ENCODE measurements at places on chromosomes 5 and 9.

- H3K27ac ChIP-seq: no peak overlapping the region
- no peak overlapping the region for H3K4me3 ChIP-seq
- peaks cover 14% of the 10 kb centered on the region for H3K4me1 ChIP-seq
- no peak for DNase-seq
Observed at GRCh38 chr5:172760959-172761358, 10.0 kb downstream of the DUSP1 start.

DNA sequence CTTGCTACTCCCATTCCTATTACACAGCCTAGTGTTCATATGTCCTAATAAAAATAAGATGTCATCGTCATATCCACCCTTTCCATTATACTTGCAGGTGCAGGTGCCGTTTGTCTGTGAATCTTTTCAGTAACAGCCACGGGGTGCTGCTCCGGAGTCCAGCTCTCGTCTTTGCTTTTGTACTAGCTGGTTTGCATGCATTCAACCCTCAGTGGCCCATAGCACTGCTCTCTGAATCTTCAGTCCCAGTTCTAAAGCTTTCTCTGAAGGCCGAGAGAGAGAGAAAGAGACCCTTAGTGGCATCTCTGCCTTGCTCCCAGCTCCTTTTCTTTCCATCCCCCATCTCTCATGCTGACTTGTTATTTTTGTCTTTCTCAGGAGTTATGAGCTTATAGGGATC, 468.5 kb downstream of the TMEM232 start:
- no peaks in the 10 kb centered on the region for H3K27me3 ChIP-seq
- H3K36me3 ChIP-seq: no peaks in the 10 kb centered on the region
- no peak overlapping the region for H3K27ac ChIP-seq
- no peak for DNase-seq
- no peaks in the 10 kb centered on the region for H3K4me1 ChIP-seq

- H3K27me3 ChIP-seq: no peaks in the 10 kb centered on the region
- no peak overlapping the region for H3K27ac ChIP-seq
- no peaks in the 10 kb centered on the region for H3K4me1 ChIP-seq
- no peak overlapping the region for H3K4me3 ChIP-seq
- no peaks in the 10 kb centered on the region for H3K36me3 ChIP-seq
Observed at GRCh38 chr9:134483361-134484184, 157.3 kb downstream of the RXRA start.

DNA sequence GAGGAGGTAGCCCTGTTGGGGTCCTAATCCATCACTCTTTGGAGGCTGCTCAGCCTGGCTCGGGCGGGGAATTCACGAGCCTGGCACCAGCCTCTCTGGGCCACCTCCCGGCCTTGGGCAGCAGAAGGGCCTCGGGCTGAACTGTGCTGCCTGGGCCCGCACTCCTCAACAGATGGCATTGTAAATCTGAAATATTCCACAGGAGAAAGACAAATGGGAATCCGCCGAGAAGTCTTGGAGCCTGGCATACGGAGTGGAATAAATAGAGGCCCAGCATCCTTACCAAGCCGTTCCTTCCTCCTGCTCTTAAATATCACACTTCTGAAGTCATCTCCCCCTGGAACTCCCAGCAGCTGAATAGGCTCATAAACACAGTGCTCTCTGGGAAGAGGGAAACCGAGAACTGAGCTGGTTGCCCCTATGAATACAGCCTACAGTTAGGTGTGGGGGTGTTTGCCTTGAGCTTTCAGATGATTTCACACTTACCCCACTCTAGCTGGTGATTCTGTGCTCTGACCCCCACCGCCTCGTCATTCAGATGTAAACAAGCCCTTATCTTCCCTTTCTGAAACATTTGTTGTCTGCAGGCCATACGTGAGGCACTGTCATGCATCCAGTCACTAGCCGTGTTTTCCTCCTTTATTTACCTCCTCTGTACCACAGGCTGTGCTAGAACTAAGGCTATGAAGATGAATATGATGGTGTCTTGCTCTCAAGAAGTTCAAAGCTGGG, 455.0 kb upstream of the CLINT1 start:
- H3K4me3 ChIP-seq: no peak overlapping the region
- peaks cover 2% of the 10 kb centered on the region for H3K27me3 ChIP-seq
- no peaks in the 10 kb centered on the region for H3K36me3 ChIP-seq
- H3K27ac ChIP-seq: no peak overlapping the region
- no peak for DNase-seq

DNA sequence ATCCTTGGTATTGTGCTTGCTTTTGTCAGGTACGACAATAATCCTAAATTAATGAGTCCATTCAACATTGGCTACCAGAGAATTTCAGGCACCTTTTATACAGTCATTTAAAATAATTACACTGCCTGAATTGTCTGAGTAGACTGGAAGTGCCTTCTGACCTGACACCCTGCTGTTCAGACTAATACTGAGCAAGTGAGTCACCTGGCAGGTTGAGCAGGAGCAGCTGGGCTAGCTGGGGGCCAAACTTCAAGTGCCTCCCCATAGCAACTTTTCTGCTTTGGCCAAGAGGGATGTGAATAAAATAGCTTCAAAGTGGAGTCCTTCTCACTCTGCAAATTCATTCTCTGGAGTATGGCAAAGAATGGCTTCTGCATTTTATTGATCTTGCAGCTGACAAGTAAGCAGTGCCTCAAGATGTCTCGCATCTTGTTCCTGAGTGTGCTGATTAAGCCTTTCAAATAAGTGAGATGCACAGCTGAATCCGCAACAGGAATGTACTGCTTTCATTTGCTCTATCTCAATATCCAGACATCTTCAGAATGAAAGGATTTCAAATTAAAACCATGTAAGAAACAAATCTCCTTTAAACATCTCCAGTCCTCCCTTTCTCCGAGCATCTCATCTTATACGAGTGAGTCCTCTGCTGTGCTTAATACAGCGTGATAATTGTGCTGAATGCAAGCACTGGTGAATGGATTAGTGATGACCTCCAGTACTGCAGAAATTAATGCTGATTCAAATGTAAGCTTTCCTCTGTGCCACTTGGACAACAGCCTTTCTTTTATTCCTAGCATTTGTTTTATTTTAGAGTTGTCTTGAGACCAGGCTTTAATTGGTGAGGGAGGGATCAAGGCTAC, 271.2 kb downstream of the EDIL3 start:
- H3K36me3 ChIP-seq: no peaks in the 10 kb centered on the region
- DNase-seq: no peak
- no peaks in the 10 kb centered on the region for H3K27me3 ChIP-seq
- H3K4me1 ChIP-seq: no peaks in the 10 kb centered on the region

DNA sequence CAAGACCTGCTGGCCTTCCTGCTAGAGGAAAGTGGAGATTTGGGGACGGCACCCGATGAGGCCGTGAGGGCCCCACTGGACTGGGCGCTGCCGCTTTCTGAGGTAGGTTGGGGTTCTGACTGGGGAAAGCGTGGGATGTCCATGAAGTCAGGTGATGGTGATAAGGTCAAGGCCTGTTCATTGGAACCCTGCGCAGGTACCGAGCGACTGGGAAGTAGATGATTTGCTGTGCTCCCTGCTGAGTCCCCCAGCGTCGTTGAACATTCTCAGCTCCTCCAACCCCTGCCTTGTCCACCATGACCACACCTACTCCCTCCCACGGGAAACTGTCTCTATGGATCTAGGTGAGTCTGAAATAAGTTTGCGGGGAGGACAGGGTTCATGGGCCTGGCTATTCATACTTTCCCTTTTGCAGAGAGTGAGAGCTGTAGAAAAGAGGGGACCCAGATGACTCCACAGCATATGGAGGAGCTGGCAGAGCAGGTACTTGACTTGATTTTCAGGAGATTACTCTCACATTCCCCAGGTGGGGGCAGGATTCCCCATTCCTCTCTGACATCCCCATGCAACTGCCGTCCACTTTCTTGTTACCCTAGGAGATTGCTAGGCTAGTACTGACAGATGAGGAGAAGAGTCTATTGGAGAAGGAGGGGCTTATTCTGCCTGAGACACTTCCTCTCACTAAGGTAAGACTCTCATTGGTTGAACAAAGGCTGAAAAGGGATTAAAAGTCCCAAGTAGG, 505 bp downstream of the CREB3 start:
- H3K4me1 ChIP-seq: peaks cover 23% of the 10 kb centered on the region
- H3K36me3 ChIP-seq: peaks cover 22% of the 10 kb centered on the region
- no peak overlapping the region for H3K4me3 ChIP-seq
- no peaks in the 10 kb centered on the region for H3K27me3 ChIP-seq
- peak overlapping the region; percentile 96 for H3K27ac ChIP-seq
- DNase-seq: peak; percentile 68

DNA sequence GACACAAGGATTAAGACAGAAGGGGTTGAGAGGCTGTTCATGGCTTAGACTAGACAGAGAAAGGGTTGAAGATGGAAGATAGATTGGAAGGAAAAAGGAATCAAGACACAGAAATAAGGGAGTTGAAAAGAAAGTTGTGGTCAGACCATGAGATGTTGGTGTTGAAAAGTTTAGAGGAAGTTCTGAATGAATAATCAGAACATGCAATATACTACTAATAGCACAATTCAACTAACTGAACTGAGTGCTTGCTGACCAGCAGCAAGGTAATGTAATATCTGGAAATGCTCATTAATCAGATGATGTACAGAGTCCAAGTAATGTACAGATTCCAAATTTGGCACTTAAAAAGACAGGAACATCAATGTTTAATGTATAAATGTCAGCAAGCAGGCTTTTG, 10.6 kb upstream of the NNT start:
- DNase-seq: no peak
- H3K4me3 ChIP-seq: no peak overlapping the region
- no peaks in the 10 kb centered on the region for H3K4me1 ChIP-seq
- no peak overlapping the region for H3K27ac ChIP-seq
- no peaks in the 10 kb centered on the region for H3K27me3 ChIP-seq
- peaks cover 1% of the 10 kb centered on the region for H3K36me3 ChIP-seq

GRCh38 chr5:120330558-120330957, 133.5 kb upstream of the PRR16 start:
- no peaks in the 10 kb centered on the region for H3K36me3 ChIP-seq
- no peaks in the 10 kb centered on the region for H3K27me3 ChIP-seq
- no peak overlapping the region for H3K27ac ChIP-seq
- no peak for DNase-seq
- no peaks in the 10 kb centered on the region for H3K4me1 ChIP-seq

DNA sequence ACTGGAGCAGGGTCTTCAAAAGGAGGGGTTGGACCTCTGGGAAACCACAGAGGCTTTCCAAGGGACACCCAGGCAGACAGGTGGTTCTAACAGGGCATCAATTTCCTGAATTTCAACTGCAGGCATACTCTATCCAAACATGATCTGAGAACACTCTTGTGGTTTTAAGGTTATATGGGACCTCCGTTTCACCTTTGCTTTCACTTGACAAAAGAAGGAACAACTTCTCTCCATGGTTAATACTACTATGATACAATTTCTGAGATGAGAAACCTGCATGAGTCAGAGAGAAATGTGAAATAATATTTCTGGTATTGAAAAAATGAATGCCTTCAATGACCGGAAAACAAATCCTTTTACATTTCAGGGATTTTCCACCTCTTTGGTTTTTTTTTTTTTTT, 28.0 kb upstream of the ERAP1 start:
- DNase-seq: no peak
- peaks cover 10% of the 10 kb centered on the region for H3K4me1 ChIP-seq
- H3K27ac ChIP-seq: no peak overlapping the region
- H3K27me3 ChIP-seq: no peaks in the 10 kb centered on the region

- DNase-seq: no peak
- H3K4me3 ChIP-seq: no peak overlapping the region
- no peaks in the 10 kb centered on the region for H3K27me3 ChIP-seq
- no peaks in the 10 kb centered on the region for H3K4me1 ChIP-seq
Observed at GRCh38 chr5:64273276-64273675, 107.6 kb downstream of the RNF180 start.

GRCh38 chr9:125446561-125447094, 185.0 kb downstream of the GAPVD1 start:
- DNase-seq: no peak
- H3K27me3 ChIP-seq: no peaks in the 10 kb centered on the region
- H3K4me3 ChIP-seq: no peak overlapping the region
- H3K27ac ChIP-seq: no peak overlapping the region
- H3K36me3 ChIP-seq: peaks cover 2% of the 10 kb centered on the region

DNA sequence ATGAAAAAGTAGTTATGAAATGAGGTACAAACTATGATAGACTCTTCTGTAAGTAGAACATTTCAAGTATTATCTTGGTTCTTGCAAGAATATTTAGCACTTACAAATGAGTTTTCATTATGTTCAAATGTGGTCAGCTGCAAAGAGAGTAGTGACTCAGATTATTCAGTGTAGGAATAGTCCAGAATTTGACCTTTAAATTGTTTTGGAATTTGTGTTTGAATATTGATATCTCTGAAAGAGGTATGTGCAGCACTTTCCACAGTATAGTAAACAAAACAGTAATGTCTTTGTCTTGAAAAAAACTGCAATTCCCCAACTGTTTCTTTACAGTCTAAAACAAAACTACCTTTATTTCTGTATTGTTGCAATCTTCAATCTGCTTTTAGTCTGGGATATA, 56.1 kb downstream of the WDR70 start:
- no peaks in the 10 kb centered on the region for H3K27me3 ChIP-seq
- H3K27ac ChIP-seq: no peak overlapping the region
- no peak overlapping the region for H3K4me3 ChIP-seq
- H3K4me1 ChIP-seq: peaks cover 16% of the 10 kb centered on the region
- DNase-seq: no peak

- H3K27me3 ChIP-seq: no peaks in the 10 kb centered on the region
- no peaks in the 10 kb centered on the region for H3K4me1 ChIP-seq
- no peak for DNase-seq
- H3K27ac ChIP-seq: no peak overlapping the region
- no peak overlapping the region for H3K4me3 ChIP-seq
- no peaks in the 10 kb centered on the region for H3K36me3 ChIP-seq
Observed at GRCh38 chr9:23731353-23731752, 94.7 kb downstream of the ELAVL2 start.

DNA sequence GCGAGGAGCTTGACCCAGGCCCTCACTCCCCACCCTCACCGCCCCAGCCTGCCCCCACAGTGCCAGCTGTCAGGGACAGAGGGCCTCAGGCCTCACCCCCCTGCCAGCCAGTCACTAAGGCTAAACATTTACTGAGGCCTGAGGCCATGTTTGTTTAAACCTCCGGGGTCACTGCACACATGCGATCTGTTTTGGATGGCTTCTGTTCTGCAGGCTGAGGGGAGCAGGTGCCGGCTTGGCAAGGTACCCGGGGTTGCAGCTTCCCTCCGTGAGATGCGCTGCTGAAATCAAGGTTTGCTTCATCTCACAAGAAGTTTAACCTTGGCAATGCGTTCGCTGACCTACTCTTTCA, 103.3 kb upstream of the BOD1 start:
- no peaks in the 10 kb centered on the region for H3K4me1 ChIP-seq
- peaks cover 6% of the 10 kb centered on the region for H3K27me3 ChIP-seq
- no peak for DNase-seq
- no peak overlapping the region for H3K4me3 ChIP-seq
- H3K36me3 ChIP-seq: no peaks in the 10 kb centered on the region

DNA sequence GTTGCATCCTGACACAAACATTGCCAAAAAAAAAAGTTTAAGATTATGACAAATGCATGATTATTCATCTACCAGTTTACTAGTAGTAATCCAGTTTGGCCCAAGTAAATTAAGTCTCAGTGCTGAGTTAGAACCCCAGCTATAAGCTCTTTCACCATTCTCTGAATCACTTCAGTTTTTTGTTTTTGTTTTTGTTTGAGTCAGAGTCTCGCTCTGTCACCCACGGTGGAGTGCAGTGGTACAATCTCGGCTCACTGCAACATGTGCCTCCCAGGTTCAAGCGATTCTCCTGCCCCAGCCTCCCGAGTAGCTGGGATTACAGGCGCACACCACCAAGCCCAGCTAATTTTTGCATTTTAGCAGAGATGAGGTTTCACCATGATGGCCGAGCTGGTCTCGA, 1.5 kb upstream of the PCYOX1L start:
- no peaks in the 10 kb centered on the region for H3K27me3 ChIP-seq
- peak overlapping the region; percentile 60 for H3K27ac ChIP-seq
- peak overlapping the region; percentile 35 for H3K4me3 ChIP-seq

Data from activated CD8-positive, alpha-beta T cell treated with anti-CD3 and anti-CD28 coated beads for 36 hours (primary cell).